Psoas muscle (tissue), 8 donors: ENCODE measurements at places on chromosomes 5 and 9.

- H3K4me3 ChIP-seq: no peak overlapping the region
- H3K36me3 ChIP-seq: peaks cover 100% of the 10 kb centered on the region
- H3K27me3 ChIP-seq: no peaks in the 10 kb centered on the region
- H3K4me1 ChIP-seq: peaks cover 2% of the 10 kb centered on the region
- peak; percentile 77 for DNase-seq
- no peak overlapping the region for H3K27ac ChIP-seq
These were observed 6.9 kb downstream of the NOL6 start for GRCh38 chr9:33466565-33467495.

DNA sequence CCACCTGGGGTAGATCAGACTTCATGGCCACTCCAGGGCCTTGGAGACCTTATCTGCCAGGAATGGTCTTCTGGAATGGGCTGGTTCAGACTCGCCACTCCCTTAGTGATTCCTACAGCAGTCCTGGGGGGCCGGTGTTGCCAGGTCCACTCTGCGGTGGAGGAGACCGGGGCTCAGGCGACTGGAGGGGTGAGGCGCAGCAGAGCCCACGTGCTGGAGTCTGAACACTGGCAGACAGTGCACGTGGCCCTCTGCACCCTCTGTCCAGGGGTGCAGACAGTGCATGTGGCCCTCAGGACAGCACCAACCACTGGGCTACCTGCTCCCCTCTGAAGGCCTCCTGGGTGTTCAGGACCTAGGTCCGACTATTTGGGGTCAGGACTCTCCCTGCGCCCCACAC lies 94.8 kb upstream of the PHYKPL start:
- H3K27me3 ChIP-seq: no peaks in the 10 kb centered on the region
- peaks cover 16% of the 10 kb centered on the region for H3K4me1 ChIP-seq
- H3K27ac ChIP-seq: no peak overlapping the region
- DNase-seq: no peak
- H3K4me3 ChIP-seq: no peak overlapping the region

- no peak overlapping the region for H3K4me3 ChIP-seq
- peaks cover 4% of the 10 kb centered on the region for H3K36me3 ChIP-seq
- no peaks in the 10 kb centered on the region for H3K27me3 ChIP-seq
- H3K27ac ChIP-seq: no peak overlapping the region
These were observed 42.9 kb downstream of the LRRTM2 start for GRCh38 chr5:138832218-138832617.

GRCh38 chr5:67896930-67897313 lies 318.6 kb upstream of the PIK3R1 start:
- H3K4me3 ChIP-seq: no peak overlapping the region
- H3K4me1 ChIP-seq: peaks cover 12% of the 10 kb centered on the region
- no peaks in the 10 kb centered on the region for H3K36me3 ChIP-seq
- H3K27me3 ChIP-seq: no peaks in the 10 kb centered on the region

DNA sequence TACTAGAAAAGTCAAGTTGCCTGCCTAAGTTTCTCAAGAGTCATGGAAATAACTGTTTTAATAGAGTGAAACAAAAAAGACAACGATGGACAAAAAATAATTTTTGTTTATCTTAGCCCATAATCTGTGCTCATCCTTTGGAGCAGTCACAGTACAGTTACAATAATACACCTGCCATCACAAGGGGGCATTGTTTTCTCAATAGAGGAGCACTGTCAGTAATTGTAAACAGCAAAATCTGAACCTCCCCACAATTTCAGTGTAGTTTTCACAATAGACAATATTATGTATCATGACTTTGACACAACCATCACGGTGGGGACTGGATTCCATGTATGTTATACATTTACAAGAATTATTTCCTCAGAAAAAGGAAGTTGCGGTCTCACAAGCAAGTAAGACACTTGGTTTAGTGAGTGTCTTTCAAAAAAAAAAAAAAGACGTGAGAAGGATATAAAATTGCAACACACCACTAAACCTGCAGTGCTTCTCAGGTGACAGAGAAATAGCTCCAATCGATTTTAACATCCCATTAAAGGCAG lies 586.3 kb downstream of the PTPRD start:
- no peaks in the 10 kb centered on the region for H3K4me1 ChIP-seq
- H3K36me3 ChIP-seq: no peaks in the 10 kb centered on the region
- H3K27ac ChIP-seq: no peak overlapping the region
- H3K4me3 ChIP-seq: no peak overlapping the region
- no peaks in the 10 kb centered on the region for H3K27me3 ChIP-seq
- DNase-seq: no peak

- peaks cover 1% of the 10 kb centered on the region for H3K27me3 ChIP-seq
- no peaks in the 10 kb centered on the region for H3K4me1 ChIP-seq
- DNase-seq: no peak
- H3K36me3 ChIP-seq: no peaks in the 10 kb centered on the region
- no peak overlapping the region for H3K4me3 ChIP-seq
- no peak overlapping the region for H3K27ac ChIP-seq
These were observed 152.9 kb upstream of the IRX2 start for GRCh38 chr5:2904399-2904798.

GRCh38 chr9:13414349-13414748 lies 134.9 kb upstream of the MPDZ start:
- H3K36me3 ChIP-seq: no peaks in the 10 kb centered on the region
- H3K4me3 ChIP-seq: no peak overlapping the region
- no peak for DNase-seq
- no peaks in the 10 kb centered on the region for H3K27me3 ChIP-seq
- no peak overlapping the region for H3K27ac ChIP-seq

GRCh38 chr5:90550963-90551362 lies 7.6 kb upstream of the ADGRV1 start:
- H3K4me1 ChIP-seq: no peaks in the 10 kb centered on the region
- H3K4me3 ChIP-seq: no peak overlapping the region
- H3K36me3 ChIP-seq: no peaks in the 10 kb centered on the region
- no peak for DNase-seq

- no peaks in the 10 kb centered on the region for H3K4me1 ChIP-seq
- no peaks in the 10 kb centered on the region for H3K36me3 ChIP-seq
- DNase-seq: no peak
- no peak overlapping the region for H3K27ac ChIP-seq
- H3K4me3 ChIP-seq: no peak overlapping the region
These were observed 267.8 kb upstream of the CLINT1 start for GRCh38 chr5:158126442-158127405.

- H3K4me1 ChIP-seq: peaks cover 21% of the 10 kb centered on the region
- DNase-seq: no peak
- H3K36me3 ChIP-seq: no peaks in the 10 kb centered on the region
- H3K4me3 ChIP-seq: no peak overlapping the region
- no peaks in the 10 kb centered on the region for H3K27me3 ChIP-seq
- no peak overlapping the region for H3K27ac ChIP-seq
These were observed 390.3 kb upstream of the MEF2C start for GRCh38 chr5:89273289-89273688.

DNA sequence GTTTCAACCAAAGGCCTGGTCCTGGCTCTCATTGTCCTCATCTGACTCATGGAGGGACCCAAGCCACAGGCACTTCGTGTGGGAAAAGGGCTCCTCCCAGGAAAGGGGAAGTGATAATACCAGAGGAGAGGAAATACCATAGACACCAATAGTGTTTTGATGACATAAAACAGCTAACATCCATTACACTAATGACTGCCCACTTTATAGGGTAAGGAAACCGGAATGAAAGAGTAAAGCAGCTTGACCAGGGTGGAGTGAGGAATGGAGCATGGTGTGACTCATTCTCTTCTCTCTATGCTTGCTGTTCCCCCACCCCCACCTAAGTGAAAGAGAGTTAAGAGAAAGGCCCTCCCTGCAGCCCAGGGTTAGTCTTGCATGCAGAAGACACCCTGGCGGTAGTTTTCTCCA lies 67.4 kb upstream of the HRH2 start:
- H3K27ac ChIP-seq: no peak overlapping the region
- no peak overlapping the region for H3K4me3 ChIP-seq
- DNase-seq: no peak
- H3K36me3 ChIP-seq: no peaks in the 10 kb centered on the region
- H3K4me1 ChIP-seq: no peaks in the 10 kb centered on the region
